ENCODE measurements at places on chromosomes 6 and 20.

GRCh38 chr6:121944354-121944753 lies 455.1 kb upstream of the HSF2 start:
- DNase-seq = no peak

DNA sequence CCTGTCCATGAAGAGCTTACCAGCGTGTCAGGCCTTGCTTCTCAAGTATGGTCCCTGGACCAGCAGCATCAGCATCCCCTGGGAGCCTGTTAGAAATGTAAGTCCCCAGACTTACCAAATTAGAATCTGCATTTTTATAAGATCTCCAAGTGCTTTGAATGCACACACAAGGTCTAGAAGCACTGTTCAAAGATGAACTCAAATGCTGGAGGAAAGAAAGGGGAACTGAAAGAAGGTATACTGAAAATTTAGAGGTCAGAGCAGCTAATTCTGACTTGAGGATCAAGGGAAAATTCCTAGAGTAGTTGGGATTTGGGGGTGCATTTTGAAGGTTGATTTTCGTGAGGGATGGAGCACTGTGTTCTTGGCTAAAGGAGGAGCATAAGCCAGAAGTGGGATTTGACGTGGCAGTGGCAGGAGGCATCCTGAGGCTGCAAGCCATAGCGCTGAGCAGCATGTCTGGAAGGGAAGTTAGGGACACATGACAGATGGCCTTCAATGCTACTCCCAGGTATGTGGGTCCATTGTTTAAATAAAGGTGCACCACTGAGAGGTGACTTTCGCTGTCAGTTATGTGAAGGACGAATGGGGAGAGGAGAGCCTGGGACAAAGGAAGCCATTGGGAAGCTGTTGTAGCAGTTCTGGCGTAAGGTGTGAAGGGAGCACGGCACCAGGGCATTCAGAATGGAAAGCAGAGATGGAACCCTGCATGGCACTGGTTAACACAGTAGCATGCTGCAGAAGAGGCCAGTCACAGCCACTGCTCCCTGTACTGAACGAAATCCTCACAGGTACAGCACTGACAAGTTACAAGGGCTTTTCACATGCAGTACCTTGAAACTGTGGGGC lies 36.2 kb downstream of the ARMC2 start:
- no peak for DNase-seq

DNA sequence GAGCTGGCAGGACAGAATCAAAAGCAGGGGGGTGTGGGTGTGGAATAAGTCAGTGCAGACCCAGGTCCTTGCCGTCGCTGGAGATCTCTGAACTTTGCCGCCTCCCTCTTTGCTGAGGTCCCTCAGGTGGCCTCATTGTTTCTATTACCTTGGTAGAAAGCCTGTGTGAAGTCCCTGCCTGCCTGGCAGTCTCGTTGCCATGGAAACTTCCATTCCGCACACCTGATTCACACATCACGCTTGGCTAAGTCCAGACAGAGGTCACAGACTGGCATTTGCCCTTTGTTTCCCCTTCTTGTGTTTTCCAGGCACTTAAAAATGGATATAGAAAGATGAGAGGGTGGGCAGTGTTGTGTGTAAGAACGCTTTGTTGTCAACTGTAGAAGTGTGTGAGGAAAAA lies 260.6 kb downstream of the PRL start:
- peak; percentile 83 for DNase-seq

- no peak for DNase-seq
Observed at GRCh38 chr6:11731423-11731822, 47.2 kb downstream of the ADTRP start.

- DNase-seq = peak; percentile 44
Observed at GRCh38 chr20:34475979-34476736, 40.1 kb upstream of the DYNLRB1 start.

DNA sequence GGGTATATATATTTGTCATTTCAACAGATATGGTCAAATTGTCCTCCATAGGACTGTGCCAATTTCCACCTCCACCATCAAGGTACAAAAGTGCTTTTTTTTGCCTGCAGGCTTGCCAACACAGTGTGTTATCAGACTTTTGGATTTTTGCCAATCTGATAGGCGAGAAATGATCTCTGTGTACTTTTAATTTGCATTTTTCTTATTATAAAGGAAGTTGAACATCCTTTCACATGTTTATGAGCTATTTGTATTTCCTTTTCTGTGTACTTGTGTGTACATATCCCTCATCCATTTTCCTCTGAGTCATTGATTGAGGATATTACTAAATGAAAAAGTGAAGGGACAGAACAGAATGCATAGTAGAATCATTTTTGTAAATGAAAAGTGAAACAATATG lies 39.0 kb upstream of the PTPN1 start:
- DNase-seq = no peak

DNA sequence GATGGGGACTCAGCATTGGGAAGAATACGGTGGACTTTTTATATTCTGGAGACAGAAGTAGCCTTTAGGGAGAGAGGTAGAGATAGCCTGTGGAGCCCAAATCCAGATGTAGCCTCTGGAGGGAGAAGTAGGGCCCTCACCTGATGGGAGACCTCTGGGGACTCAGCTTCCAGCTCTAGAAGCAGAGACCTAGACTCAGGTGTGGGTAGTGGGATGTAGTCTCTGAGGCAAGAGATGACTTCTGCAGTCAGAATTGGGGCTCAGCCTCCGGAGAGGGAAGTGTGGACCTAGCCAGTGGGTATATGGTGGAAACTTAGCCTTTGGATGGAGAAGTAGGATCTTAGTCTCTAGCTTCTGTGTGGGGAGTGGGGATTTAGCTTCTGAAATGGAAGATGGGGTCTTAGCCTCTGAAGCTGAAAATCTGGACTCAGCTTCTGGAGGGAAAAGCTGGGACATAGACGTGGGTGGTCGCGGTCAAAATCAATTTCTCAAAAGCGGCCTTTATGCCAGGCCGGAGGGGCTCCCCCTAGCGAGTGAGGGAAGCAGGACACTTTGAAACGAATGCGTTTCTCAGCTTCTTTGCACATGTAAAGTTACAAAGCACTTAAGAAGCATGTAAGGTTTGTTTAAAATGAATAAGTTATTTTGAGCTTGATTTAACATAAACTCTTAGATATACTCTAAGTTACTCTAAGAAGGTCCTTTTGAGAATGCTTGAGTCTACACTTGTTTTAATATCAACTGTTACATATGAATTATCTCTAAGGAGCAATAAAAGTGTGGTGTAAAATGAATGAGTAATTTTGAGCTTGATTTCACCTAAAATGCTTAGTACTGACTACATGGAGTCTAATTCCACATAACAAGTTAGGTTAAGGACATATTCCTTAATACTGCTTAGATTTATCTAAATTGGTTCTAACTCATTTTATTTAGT lies 12.9 kb upstream of the ZNF343 start:
- DNase-seq = peak; percentile 21

GRCh38 chr6:144104898-144105487 lies 9.6 kb upstream of the SF3B5 start:
- DNase-seq = peak; percentile 90

- DNase-seq = no peak
Observed at GRCh38 chr20:34062570-34063482, 49.2 kb downstream of the EIF2S2 start.

- no peak for DNase-seq
Observed at GRCh38 chr6:142721215-142721920, 223.6 kb downstream of the HIVEP2 start.

DNA sequence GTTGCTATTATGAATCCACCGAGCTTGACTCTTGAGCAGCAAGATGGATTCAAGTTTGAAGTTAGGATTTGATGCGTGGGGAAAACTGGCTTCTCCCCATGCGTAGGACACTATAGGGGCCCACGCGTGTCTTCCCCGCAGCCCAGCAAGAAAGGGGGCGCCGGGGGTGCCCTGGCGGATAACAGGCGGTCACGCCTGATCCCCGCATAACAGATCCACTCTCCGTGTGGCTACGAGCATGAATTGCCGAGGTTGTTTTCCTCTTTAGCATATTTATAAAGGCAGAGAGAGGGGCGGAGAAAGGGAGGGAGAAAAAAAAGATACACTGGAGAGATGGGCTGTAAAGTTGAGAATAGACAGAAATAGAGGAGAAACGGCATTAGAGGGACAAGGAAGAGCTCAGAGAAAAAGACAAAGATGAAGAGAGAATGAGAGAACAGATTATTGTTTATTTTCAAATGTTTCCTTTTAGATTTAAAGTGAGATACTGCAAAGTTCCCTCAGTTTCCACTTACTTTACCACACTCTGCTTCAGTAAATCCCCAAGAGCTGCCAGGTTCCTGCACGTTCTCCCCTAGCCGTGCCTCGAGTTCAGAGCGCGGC lies 32.0 kb downstream of the TFAP2A start:
- peak; percentile 28 for DNase-seq

DNA sequence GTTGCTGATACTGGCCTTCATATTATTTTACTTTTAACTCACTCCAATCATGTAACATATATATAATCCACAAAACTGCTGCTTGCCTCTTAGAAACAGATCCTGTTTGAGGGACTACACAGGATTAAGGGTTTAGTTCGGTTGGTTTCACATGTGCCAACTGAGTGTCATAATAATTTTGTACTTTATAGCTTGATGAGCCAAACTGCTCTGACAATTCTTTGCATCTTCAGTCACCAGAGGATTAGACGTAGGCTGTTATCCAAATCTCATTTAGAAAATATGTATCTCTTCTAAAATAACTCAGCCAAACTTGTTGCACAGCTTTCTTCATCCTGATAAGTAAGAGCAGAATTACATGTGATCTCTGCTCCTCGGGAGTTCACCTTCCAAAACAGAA lies 643.6 kb upstream of the PTCHD4 start:
- DNase-seq = peak; percentile 45

- no peak for DNase-seq
Observed at GRCh38 chr6:43673444-43674084, 14.0 kb downstream of the MRPS18A start.

GRCh38 chr20:25738198-25738597 lies 41.5 kb upstream of the ZNF337 start:
- no peak for DNase-seq

GRCh38 chr6:107330168-107330567 lies 129.2 kb downstream of the PDSS2 start:
- DNase-seq = no peak

- no peak for DNase-seq
Observed at GRCh38 chr6:149197482-149197881, 120.0 kb upstream of the TAB2 start.

Measured in brain (organoid and tissue), 16 donors.